Mesangial cell (primary cell): ENCODE measurements at places on chromosomes 11 and 22. TPM values are rescaled to one million over a fixed set of nuclear protein-coding genes. Genes with fewer than 3 reads are reported as not detected.

BCR gene
- 37.6 and 51.7 TPM in 2 replicates for total RNA-seq

ANGPTL5 gene
- not detected in 2 replicates for total RNA-seq

MYOD1 gene
- not detected in 2 replicates for total RNA-seq

MMP1 gene
- total RNA-seq = 6.0 and 8.7 TPM in 2 replicates

FOLR1 gene
- total RNA-seq = 0.49 and 17.1 TPM in 2 replicates

NCR3LG1 gene
- total RNA-seq = 3.3 and 5.5 TPM in 2 replicates

ZNF280A gene
- total RNA-seq = not detected in 2 replicates

SLC22A9 gene
- not detected in 2 replicates for total RNA-seq

LRRC75B gene
- total RNA-seq = 5.5 and 34.5 TPM in 2 replicates

OR10A2 gene
- not detected in 2 replicates for total RNA-seq

BDNF gene
- total RNA-seq = 6.5 and 14.7 TPM in 2 replicates

ACER3 gene
- total RNA-seq = 10.6 and 14.3 TPM in 2 replicates

CNTF gene
- 0.49 and 0.51 TPM in 2 replicates for total RNA-seq

CRYBB1 gene
- total RNA-seq = not detected in 2 replicates

SEC14L6 gene
- total RNA-seq = 4.7 and 8.1 TPM in 2 replicates

SCGB1C1 gene
- 1.9 TPM in 1 of 2 replicates, not detected in the other for total RNA-seq

MAJIN gene
- not detected in 2 replicates for total RNA-seq

RASD2 gene
- under 0.01 and 0.13 TPM in 2 replicates for total RNA-seq

CECR2 gene
- total RNA-seq = 0.98 and 6.3 TPM in 2 replicates
